Substantia nigra (tissue), 51 donors: ENCODE measurements at places on chromosomes 2 and 18.
A peak's percentile ranks its signal among the peaks of the same experiment; 100 is the strongest.

DNA sequence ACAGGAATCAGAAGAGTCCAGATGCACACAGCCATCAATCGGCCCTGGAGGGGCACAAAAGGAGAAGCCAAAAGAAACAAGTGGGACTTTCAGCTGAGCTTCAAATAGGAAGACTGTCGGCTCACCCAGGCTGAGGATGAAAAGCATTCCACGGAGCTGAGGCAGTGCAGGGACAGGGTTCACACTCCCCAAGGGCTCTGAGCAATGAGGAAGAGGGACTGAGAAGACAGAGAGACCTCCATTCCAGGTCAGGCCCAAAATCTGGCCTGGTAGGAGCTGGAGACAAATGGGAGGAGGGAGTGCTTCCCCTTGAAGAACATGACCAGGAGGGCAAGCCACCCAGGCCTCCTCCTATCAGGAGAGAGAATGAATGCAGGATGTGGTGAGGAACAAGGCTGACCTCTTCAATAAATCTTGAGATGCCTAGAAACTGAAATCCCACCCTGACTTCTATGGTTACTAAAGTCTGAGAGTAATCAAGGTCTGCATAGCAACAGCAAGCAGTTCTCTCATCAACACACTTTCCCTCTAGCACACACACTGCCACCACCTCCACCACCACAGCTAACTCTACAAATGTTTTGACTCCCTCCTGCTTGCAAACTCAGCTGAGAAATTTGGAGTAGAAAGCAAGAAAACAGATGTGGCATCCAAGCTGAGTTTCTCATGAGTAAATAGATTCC lies 434.4 kb downstream of the TNS1 start:
- no peak for DNase-seq

DNA sequence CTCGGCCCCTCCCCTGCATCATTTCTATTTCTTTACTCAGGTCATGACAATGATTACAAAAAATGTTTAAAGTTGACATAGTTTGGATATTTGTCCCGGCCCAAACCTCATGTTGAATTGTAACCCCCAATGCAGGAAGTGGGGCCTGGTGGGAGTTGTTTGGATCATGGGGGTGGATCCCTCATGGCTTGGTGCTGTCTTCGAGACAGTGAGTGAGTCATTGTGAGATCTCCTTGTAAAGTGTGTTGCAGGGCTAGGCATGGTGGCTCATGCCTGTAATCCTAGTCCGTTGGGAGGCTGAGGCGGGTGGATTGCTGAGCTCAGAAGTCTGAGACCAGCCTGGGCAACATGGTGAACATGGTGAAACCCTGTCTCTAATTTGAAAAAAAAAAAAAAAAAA lies 9.2 kb upstream of the MAP4K4 start:
- DNase-seq = no peak

- no peak for DNase-seq
Measured at GRCh38 chr2:140349695-140350094, 1569.5 kb upstream of the NXPH2 start.

GRCh38 chr2:214156971-214157370 lies 253.9 kb upstream of the VWC2L start:
- no peak for DNase-seq

DNA sequence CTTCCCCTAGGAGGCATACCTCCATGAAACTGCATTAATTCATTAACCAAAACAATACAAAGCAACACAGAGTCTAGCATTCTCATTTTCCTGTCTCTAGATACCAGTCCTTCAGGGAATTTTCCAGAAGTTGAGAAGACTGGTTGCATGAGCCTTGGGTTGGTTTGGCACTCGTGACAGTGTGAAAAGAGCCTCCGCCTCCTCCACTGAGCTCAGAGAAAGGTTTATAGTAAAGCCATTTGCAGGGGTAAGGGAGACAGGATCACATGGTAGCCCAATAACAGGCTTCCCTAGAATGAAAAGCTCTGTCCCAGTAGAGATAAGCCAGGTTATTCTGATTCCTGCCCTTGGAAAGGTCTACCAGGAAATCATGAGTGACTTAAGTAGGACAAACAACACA lies 9.7 kb upstream of the TMEM247 start:
- DNase-seq = no peak

GRCh38 chr2:164066095-164066494 lies 330.3 kb upstream of the FIGN start:
- no peak for DNase-seq

DNA sequence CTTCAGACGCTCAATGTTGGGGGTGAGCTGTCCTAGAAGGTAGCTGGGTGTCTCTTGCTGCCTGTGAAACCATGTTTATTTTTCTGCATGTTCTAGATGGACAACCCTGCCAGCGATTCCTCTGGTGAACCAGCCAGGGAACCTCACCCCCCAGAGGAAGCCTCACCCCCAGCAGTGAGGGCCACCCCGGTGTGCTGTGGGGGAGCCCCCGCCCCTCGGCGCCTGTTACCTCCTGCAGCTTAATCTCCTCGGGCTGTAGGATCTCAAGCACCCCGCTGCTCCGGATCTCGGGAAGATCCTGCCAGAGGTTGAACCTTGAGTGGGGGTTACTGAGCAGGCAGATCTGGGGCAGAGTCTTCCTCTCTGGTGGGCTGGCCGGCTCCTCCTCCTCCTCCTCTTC lies 50.0 kb downstream of the SNORC start:
- DNase-seq = no peak

DNA sequence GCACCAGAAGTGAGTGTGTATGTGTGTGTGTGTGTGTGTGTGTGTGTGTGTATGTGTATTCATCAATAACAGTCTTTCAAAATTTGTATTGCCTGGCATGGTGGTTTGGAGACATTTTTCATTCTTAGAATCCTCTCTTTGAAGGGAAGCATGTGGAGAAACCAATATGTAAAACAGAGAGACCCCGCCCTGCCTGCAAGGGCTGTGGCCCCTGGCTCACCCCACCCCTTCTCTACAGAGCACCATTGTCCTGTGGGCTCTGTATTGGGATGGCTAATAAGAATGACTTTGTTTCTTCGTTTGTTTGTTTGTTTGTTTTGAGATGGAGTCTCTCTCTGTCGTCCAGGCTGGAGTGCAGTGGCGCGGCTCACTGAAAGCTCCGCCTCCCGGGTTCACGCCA lies 65.9 kb downstream of the GNAL start:
- DNase-seq = no peak

GRCh38 chr2:100140582-100140981 lies 1.8 kb downstream of the AFF3 start:
- no peak for DNase-seq

DNA sequence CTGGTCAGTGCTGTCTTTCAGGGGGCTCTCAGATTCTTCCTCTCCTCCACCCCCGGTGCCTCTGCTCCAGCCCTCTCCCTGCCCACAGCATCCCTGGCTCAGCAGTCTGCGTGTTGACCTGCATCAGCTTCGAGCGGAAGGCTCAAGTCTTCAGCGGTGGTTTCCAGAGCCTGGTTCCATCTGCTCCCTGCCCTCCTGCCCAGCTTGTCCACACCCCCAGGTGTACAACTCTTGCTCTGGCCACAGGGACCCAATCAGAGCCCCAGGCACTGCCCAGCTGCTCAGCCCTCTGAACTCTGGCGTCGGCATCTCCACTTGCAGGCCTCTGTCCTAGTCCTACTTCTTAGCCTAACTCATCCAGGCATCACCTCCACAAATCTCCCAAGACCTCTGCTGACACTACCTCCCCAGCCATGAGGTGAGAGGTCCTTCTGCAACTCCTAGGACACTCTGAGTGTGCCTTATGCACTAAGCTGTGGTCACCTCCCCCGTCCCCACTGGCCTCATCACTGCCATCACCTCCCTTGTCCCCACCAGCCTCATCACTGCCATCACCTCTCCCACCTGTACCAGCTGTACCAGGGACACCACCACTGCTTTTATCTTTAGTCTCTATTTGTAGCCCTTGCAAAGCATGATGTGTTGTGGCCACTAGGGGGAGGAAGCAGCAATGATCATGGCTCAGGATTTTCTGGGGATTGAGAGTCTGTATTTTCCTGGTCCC lies 60.9 kb downstream of the EDAR start:
- DNase-seq = no peak

DNA sequence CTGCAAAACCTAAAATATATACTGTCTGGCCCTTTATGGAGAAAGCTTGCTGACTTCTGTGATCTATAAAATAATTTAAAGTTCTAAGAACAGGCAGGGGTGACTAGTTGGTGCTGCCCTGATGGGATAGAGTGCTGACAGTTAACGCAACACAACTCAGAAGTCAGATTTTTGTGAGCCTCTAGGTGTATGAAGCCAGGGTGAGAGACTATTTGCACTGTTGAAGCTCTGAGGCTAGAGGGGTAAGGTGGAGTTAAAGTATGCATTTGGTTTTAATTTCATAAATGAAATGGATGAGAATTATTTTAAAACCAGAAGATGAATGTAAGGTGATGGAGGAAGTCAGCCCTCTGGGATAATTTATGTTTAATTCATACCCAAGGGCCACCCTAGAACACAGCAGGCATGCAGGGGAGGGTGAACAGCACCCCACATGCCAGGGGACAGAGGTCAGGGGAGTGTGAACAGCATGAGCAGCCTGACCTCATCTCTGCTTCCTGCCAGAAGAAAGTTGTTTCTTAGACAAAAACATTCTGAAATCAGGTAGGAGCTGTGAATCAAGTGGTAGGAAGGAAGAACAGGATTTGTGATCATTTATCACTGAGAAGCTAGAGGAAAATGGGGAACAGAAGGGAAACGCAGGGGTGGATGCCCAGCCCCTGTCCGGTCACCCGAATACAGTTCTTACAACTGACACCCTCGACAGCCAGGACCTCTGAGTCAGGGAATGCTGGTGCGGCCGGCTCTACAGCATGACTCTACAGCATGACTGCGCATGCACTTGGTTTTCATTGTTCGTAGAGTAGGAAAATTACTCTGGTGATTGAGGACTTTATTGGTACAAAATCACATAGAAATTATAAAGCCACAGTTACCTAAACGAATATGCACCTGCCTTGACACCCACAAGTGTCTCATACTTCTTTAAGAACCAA lies 93.1 kb downstream of the MBP start:
- peak; percentile 61 for DNase-seq

- DNase-seq = no peak
Measured at GRCh38 chr2:205860885-205861284, 178.6 kb downstream of the NRP2 start.

GRCh38 chr2:15884790-15885189 lies 55.6 kb upstream of the MYCN start:
- no peak for DNase-seq

DNA sequence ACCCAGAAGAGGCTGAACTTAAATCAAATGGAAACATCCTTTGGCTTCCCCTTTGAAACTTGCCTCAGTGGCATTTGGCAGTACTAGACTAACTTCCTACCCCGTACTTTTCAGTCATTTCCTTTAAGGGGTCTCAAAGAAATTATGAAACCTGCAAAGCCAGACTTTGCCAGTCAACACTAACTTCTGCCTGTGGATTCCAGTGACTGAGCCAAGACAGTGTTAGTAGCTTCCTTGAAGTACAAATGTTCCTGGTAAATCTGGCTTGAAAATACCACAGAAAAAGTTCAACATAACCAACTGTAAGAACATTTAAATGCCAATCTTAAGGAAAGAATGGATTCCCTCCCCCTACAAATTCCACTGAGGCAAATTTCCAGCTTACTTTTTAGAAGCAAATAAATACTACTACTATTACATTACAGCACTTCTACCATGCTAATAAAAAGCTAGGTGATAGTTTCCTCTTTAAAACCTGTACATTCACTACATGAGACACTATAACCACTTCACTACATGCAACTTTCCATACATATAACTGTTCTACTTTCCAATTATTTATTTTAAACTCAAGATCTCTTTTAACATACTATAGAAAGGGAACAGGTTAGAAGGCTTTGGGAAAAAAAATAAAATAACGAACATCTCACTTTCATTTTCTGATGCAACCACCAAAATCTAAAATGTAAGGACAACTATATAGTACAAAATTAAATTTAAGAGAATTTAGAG lies 2.4 kb downstream of the PELI1 start:
- no peak for DNase-seq

DNA sequence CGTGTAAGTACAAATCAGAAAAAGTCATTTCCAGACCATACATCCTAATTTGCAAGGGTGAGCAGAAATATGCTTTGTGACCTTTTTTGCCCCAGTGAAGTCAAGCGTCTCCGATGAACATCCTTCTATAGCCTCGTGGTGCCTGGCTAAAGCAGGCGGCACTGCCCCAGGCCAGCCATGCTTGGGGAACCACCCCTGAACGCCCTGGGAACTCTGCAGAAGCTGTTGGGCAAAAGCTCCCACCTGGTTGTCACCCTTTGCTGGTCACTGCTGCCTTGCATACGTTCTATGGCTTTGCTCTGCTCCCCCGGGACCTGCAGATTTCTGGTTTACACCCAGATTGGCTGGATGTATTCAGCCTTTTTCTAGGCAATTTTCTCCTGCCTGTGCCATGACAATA lies 256.4 kb downstream of the SS18 start:
- no peak for DNase-seq

DNA sequence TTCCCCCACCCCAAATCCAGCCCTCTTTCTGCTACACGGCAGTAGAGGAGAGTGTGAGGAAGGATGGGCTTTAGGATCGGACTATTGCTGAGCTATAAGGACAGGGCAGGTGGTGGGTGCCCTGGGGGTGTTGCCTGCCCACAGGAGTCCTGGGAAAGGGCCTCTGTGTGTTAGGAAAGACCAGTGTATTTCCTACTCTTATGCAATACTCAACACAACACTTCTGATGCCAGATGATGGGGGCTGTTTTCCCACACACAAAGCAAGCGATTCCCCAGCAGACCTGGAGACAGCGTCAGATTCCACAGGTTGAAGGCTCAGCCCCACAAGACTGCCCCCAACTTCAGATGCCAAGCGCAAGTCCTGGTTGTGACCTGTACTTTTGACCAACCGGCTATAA lies 91.0 kb upstream of the LCLAT1 start:
- no peak for DNase-seq

DNA sequence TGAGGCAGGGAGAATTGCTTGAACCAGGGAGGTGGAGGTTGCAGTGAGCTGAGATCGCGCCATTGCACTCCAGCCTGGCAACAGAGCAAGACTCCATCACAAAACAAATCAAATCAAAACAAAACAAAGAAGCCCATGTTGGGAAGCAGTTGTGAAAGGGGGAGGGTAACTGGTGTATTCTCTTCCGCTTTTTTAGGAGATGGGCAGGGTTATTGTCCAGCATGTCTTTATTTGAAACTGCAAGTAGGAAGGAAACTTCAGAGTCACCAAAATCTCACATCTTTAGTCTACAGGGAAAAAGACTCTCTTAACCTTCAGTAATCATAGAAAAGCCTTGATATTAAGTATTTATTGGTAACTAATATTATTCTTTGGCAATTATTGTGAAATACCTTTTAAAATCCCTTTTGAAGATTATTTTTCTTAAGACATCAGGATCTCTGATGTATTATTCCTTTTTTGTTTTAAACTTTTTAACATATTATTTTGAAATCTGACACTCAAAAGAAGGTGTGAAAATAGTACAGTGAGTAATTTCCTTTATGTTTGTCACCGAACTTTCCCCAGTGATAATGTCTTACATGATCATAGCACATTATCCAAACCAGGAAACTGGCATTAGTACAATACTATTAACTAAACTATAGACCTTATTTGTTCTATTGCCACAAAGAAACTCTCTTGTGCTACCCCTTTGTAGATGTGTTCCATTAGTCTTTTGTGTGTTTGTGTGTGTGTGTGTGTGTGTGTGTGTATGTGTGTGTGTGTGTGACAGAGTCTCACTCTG lies 84.3 kb upstream of the LTBP1 start:
- no peak for DNase-seq
